ENCODE measurements at places on chromosomes 7 and 10.

DNA sequence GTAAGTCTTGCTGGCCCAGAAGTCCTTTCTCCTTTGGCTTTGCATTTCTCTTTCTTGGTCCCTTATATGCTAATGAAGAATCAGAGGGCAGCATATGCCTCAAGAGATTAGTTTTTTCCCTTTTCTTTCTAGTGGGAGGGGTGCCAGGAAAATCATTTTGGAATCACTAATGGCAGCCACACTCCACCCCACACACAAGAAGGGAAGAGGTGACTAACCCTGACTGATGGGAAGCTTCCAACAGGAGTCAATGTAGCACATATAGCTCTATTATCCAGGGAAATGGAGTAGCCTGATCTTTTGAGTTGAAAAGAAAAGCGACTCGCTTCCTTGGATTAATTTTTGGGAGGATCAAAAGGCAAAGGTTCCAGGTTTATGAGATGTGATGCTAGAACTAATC lies 225.3 kb downstream of the KIF20B start:
- no peak for DNase-seq

- DNase-seq = no peak
These were observed 75.1 kb downstream of the OAT start for GRCh38 chr10:124343351-124344265.

- DNase-seq = no peak
These were observed 145.2 kb downstream of the GRM3 start for GRCh38 chr7:86788948-86789347.

DNA sequence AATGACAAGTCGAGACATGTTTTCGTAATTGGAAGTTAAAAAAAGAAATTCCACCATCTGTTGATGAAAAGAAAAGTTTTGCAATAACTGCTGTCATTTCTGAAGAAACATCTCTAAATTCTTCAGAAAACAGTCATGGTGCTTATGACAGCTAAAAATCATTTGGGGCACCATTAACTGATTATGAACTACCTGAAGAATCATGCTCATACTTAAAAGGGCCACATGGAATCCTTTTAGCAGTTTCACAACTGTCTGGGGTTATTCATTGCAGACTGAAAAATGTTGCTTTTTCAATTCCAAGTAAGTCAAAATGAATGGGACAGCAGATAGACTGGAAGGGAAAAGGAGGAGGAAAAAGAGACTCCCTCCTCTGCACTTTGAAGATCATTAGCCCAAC lies 134.2 kb downstream of the CHN2 start:
- no peak for DNase-seq

DNA sequence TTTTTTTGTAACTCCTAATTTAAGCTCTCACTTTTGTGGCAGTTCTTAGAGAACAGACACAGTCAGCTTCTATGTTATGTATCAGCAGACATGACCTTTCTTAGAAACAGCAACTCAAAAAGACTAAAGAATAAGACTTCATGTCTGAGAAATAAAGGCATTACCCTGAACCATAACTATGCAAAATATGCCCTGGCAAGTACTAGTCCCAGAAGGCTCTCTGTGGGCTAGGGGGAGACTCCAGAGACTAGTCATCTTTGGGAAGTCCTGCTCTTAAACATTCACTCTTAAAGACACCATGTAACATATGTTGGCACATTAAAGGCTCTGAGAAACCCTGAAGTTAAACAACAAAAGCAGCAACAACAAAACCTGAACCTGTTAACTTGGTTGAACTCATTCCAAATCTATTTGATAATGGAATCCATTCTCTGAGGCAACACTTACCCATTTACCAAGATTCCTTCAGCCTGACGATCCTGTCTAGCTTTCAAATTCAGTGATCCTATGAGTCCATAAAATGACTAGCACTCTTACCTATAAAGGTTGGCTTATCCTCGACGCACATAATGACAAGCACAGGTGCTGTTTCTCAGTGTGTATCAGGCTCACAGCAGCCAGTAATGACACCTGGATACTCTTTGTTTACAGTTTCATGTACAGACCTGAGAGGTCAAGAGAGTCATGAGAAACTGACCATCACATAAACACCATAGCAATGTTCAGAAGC lies 62.3 kb downstream of the OSBPL3 start:
- DNase-seq = no peak

DNA sequence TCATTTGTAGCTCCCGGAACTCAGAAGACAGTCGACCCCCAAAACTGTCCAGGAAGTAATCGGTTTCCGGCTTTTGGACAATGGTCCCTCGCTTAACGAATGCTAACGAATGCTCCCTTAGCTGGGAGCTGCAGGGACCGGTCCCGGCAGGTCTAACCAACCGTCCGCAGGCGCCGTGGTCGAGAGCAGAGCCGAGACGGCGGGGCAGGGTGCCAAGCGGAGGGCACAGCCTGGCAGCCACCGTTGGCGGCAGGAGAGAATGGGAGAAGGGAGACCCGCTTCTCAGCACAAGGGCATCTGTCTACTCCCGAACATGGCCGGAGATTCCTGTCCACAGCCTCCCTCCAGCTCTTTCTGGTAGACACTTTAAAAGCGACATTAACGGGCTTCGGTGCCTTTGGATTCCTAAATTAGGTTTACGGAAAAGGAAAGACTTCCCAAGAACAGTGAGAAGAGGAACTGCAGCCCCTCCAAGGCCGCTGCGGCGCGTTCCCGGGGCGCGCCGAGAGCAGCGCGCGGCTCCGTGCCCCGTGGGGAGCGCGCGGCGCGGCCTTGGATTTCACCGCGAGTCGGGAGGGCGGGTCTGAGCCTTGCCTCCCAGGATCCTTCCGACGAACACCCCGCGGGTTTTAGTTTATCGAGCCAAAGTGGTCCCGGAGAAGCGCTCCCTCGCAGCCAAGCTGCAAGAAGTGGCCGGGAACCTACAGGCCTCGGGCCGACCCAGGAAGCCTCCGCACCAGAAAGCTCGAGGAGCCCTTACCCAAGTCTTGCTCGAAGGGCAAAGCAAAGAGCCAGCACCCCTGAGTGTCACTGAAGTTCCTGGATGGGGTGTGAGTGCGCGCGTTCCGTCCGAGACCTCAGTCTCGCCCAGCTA lies 3.6 kb upstream of the TBX20 start:
- peak; percentile 60 for DNase-seq

DNA sequence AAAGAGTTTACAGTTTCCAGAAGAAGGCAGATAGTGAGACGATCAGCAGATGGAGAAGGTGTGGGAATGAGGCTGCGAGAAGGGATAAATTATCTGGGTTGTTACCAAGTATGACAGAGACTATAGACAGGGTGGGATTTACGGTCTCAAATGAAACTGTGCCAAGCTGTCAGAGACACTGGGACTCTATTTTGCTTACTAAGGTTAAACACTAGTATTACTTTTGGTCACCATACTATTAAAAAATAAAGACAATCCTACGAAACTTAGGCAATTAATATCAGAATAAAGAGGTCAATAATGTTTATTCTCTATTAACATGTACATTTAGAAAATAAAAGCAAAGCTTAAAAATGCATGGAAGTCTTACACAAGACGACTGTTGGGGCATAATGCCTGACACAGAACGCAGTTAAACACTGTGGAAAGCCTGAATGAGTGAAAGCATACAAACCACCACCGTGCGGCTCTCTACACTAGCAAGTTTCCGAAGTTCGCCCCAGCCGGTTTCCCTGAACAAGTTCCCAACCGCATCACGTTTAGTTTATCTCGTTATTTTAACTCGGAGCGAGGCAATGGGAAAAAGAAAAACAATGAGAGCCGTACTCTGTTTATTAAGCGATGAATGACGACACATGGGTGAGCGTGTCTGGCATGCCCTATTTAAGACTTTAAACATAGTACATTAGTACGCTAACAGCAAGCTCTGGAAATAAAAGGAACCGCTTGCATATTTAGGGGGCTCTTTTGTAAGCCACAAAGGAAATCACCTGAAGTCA lies 909 bp upstream of the CC2D2B start:
- DNase-seq = peak; percentile 26

GRCh38 chr7:40239755-40240303 lies 105.0 kb downstream of the SUGCT start:
- no peak for DNase-seq

DNA sequence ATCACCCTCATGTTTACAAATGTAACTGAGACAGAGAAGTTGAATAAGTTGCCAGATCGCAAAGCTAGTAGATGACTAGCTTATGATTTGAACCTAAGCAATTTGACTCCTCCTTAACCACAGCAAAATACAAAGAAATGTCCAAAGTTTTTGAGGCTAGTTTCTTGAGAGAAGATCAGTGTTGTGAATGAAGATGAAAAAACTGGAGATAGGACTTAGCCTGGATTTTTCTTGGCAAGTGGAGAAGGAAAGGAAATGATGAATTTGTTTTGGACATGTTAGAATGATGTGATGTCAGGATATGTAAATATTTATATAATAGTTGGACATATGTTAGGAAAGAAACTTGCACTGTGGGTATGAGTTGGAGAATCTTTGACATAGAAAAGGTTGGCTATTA lies 149.8 kb downstream of the LSMEM1 start:
- DNase-seq = no peak

Data from left ventricle myocardium inferior (tissue), 1 donor.